Stimulated activated CD4-positive, alpha-beta T cell treated with anti-CD3 and anti-CD28 coated beads, Interleukin-2, amount 100 ng/mL, for 24 hours (primary cell): ENCODE measurements at places on chromosomes 1 and 21.

GRCh38 chr1:156050376-156050775 lies 3.2 kb downstream of the UBQLN4 start:
- no peak for DNase-seq

GRCh38 chr1:16133007-16133961 lies 22.6 kb downstream of the EPHA2 start:
- DNase-seq, result no peak

- peak; percentile 21 for DNase-seq
Measured at GRCh38 chr1:57424231-57425027, 569 bp upstream of the DAB1 start.

DNA sequence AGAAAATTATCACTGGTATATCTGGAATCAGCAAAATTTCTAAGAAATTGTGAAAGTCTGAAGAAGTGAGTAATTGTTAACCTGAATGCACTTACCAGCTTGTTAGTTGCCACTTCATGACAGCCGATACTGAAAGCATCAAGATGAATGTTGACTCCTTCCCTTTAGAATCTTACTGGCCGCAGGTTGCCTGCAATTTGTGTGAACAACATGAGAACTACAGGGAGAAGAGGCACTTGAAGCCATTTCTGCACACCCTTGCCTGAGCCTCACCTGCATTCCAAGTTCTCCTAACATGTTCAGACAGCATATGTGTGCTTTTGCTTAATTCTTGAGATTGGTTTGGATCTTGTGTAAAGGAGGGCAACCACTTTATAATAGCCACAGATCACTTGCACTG lies 59.2 kb upstream of the SSX2IP start:
- DNase-seq, result no peak

DNA sequence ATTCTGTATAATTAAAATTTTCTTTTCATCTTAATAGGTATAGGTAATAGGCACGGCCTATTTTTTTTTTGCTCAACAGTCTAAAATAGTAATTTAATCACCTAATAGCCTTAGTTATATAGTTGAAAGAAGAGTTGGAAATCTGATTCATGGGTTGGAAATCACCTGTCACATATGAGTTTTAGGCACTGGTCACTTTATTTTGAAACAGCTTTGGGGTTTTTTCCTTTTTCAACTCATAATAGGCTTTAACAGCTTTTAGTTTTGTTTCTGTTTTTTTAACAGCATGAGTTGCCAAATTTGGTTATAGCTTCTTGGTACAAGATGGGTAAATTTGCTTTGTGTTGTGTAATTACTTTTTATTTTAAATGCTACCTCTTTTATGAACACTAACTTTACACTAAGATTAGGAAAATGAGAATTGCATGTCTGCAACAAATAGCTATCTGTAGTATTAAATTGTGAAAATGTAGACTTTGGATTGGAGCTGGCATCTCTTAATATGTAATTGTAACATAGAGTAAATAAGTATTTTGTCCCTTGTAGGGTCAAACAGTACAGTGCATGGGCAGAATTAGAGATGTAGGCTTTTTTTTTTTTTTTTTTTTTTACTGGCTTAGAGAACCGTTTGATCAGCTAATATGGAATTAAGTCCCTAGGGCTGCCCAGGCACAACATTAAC lies 109.8 kb downstream of the OSBPL9 start:
- no peak for DNase-seq

- DNase-seq, result no peak
Measured at GRCh38 chr1:16151196-16151994, 4.5 kb downstream of the EPHA2 start.

GRCh38 chr1:178768423-178768822 lies 43.4 kb downstream of the RALGPS2 start:
- peak; percentile 2 for DNase-seq

DNA sequence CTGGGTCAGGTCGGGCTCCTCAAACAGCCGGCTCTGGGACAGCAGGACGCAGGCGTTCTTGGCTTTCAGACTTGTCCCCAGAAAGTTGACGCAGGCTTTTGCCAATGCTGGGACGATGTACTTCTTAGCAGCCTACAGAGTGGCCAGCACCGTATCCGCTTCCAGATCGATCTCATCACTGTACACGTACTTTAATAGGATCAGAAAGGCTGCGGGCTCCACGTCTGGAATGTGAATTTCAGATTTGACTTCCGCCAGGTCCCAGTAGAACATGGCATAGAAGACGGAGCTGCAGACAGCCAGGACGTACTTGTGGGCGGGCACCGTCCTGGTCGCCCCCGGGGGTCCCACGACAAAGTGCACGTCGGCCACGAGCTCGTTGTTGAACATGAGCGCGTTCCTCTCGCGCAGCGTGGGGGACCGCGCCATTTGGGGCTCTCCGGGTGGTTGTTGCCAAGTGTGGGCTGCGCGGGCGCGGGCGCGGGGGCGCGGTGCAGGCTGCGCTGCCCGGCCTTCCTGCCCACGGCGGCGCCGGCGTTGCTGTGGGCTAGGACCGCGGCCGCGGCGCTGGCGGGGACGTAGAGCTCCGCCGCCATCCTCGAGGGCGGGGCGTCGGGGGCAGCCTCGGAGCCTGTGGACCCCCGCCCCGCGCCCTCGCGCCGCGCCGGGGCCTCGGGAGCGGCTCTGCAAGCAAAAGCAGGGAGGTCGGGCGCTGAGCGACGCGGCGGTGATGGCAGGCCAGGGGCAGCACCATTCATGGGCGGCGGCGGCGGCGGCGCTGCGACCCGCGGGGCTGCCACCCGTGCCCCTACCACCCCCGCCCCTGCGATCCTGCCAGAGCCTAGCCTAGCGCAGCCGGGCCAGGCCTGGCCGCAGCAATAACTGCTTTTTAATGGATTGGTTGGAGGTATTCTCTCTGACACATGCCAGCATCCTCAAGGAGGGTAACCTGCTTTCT lies 10.6 kb downstream of the CNR2 start:
- no peak for DNase-seq

DNA sequence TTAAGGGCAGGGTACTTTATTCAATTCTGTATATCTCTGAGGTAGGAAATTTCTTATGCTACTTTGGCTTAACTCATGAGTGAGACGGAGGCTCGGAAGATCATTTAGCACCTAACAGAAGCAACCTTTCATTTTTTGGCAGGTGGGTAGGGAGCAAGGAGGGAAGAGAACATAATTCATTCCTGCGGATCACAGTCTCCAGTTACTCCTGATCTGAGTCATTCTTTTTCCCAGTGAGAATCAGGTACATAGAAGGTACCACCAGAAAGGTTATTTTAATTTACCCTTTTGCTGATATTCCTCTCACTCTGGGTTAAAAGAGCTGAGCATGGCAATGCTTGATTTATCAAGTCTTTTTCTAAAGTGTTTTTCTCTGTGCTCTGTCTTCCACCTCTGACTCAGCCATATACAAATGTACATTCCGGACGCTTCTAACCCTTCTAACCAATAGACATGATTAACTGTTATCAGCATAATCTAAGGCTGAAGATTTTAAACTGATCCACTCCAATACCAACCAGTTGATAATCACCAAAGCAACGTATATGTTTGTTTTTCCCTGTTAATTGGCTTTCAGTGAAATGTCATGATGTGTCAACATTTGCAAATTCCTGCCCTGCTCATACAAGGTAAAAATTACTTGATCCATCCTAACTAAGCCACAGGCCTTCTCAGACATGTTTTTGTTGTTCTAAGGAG lies 271.7 kb downstream of the DUSP10 start:
- DNase-seq, result no peak

- DNase-seq, result peak; percentile 66
Measured at GRCh38 chr1:223683586-223684487, 18.3 kb upstream of the CAPN8 start.

DNA sequence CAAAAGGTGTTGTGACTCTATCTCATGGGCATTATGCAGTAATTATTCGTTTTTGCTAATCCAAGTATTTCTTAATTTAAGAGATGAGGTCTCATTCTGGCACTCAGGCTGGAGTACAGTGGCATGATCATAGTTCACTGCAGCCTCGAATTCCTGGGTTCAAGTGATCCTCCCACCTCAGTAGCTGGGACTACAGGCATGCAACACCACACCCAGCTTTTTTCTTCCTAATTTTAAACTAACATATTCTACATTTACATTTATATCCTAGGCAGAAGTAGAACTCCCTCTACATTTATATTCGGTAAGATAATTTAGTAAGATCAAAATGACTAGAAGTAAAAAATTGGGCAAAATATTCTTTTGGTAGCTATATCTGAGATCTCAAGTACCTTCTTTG lies 50.5 kb upstream of the RBM34 start:
- no peak for DNase-seq
